ENCODE measurements at places on chromosomes 7 and 10.
A peak's percentile ranks its signal among the peaks of the same experiment; 100 is the strongest.

- no peak for DNase-seq
Measured at GRCh38 chr7:27124096-27124901, 6.3 kb downstream of the HOXA4 start.

DNA sequence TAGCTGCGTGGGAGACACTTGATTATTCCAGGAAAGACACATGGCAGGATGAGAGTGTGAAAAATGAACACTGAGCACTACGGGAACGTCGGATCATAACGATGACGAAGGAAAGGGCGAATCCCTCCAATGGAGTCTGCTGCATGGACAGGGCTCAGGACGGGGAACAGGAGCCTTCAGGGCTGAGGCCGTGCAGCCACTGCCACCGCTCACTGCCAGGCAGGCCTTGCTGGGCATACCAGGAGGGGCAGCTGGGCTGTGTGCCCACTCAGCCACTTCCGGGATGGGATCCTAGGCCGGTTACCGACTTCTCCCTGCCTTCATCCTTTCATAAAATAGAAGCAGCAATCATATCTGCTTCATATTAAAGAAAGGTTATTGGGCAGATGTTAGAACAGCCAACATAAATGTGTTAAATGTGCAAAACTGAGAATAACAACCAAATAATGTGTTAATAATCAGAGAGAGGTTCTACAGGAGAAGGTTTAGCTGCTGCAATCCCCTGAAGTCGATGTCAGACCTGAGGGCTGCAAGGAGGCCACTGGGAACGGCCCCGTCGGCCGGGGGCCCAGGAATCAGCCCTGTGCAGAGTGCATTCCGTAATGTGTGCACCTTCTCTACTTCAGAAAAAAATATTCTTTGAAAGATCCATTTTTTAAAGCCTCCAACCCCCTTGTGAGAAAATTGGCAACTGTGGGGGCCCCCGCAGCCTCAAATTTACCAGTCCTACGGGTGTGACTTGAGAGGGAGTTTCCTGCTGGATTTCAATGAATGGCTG, 63.6 kb downstream of the ADARB2 start:
- no peak for DNase-seq

- peak; percentile 3 for DNase-seq
Measured at GRCh38 chr10:60130130-60130579, 223.8 kb upstream of the CCDC6 start.

DNA sequence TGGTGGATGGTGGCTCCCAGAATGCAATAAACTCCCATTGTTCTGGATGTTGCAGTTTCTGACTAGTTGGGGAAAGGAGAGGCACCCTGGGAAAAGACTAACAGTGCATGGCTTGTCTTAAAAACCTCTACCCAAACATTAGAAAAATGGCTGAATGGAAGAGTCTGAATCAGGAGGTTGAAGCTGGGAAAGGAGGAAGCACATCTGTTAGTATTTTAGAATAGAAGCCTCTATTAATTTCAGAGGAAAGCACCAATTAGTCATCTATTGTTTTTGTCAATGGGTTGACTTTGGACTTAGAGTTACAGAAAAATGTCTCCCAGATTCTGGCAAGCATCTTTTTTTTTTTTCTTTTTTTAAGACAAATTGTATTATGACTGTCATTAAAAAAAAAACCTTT, 56.1 kb upstream of the ELMO1 start:
- no peak for DNase-seq

DNA sequence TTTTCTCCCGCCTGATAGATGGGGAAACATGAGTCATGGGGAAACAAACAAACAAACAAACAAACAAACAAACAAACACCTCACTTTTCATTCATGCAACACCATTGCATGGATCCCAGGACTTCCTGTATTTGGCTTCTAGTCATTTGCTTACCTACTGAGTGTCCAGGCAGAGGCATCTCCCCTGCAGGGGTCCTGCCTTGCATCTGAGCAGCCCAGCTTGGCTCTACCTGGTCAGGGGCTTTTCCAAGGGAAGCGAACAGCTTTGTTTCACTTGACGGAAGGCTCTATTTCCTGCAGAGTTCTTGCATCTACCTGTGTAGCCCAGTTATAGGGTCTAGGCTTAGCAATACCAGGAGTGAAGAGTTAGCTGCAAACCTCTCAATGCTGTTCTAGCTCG, 374.2 kb downstream of the GATA3 start:
- no peak for DNase-seq

DNA sequence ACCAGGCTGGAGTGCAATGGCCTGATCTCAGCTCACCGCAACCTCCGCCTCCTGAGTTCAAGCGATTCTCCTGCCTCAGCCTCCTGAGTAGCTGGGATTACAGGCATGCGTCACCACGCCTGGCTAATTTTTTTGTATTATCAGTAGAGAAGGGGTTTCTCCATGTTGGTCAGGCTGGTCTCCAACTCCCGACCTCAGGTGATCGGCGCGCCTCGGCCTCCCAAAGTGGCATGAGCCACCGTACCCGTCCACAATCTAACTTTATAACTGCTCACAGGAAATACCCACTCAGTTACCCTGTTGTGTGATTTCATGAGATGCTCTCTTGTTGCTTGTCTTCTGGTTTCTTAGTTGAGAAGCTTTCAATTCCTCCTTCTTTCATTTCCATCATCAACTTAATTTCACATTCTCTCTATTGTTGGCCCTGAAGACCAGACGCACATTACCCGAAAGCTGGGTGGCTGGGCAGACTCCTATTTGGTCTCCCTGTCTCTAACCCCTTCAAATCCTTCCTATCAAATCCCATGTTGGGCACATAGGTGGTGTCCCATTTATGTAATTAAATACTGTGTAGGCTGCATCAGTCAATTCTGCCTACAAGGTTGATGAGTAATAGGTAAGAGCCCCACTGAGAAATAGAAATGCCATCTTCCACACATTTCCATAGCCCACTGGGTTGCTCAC, 1.1 kb upstream of the GSTO2 start:
- no peak for DNase-seq

GRCh38 chr10:60105295-60105695, 198.9 kb upstream of the CCDC6 start:
- no peak for DNase-seq

DNA sequence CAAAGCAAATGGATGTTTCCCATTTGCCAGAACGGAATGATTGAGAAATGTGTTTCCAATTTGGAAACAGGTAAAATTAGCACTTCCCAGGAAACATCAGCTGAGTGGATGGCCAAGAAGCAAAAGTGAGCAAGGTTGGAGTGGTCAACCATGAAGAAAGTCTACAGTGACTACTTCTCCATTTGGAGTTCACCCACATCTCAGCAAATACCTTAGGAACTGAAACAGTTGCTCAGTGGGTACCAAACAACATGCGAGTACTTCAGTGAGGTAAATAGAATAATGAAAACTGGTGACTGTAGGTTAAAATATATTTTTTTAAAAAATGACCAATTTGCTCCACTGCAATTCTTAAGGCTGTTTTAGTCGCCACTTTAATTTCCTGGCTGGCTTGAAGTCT, 57.7 kb downstream of the SLC16A9 start:
- no peak for DNase-seq

- peak; percentile 67 for DNase-seq
Measured at GRCh38 chr7:24440892-24441291, 132.4 kb upstream of the PALS2 start.

DNA sequence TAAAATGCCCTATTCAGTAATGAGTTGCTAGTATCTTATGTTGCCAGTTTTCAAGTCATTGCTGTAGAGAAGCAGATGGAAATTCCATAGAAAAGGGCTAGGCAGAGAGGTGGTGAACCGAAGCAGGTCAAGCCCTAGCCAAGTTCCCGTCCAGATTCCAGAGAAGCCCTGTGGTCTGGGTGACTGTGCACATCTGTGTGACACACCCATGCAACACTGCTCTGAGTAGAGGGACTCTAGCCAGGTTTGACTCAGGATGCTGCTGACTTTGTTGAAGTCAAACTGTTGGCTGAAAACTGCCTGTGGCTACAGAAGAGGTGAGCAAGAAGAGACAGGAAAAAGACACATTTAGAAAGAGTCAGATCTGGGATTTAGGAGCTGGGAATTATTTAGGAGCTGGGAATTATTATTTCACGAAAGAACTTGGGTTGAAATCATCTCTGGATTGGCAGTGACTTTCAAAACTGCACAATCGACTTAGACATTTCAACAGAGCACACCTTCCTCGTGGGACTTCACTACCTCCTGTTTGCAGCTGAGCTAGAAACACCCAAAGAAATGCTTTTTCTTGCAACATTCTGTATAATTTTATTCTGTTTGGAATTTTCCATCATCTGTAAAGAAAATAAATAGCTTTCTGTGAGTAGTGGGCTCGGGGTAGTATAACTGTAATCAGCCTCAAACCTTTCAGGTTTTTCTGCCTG, 149.1 kb upstream of the PRKCQ start:
- DNase-seq = no peak

GRCh38 chr7:957418-958220, 3.1 kb upstream of the ADAP1 start:
- DNase-seq = no peak

DNA sequence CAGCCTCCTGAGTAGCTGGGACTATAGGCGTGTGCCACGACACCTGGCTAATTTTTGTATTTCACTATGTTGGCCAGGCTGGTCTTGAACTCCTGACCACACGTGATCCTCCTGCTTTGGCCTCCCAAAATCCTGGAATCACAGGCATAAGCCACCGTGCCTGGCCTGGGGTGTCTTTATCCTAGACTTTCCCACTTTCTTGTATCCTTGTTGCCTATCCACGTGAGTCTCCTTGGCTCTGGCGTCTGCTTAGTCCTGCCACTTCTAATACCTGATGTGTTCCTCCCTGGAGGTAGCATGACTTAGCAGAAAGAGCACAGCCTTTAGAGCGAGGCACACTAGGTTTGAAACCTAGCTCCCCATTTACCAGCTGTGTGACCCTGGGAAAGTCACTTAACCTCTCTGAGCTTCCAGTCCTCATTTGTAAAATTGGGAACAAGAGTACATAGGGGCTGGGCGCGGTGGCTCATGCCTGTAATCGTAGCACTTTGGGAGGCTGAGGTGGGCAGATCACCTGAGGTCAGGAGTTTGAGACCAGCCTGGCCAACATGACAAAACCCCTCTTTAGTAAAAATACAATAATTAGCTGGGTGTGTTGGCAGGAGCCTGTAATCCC, 344.6 kb downstream of the TYW1 start:
- DNase-seq = no peak

DNA sequence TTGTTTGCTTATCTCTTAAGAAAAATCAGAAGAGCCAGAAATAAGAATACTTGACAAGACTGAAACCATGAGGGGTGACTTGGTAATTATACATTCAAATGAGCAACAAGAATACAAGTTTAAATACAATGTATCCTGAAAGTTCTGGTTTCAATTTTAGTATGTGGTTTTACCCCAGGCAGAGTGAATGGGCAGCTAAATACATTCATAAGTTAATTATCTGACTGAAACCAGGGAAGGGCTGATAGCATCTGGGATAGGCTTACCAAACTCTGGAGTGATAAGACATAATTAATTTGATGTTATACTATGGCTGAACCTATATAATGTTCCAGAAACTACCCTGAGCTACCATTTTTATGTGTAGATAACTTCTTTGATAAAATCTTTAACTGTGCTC, 252.2 kb upstream of the PLXNA4 start:
- DNase-seq = no peak

DNA sequence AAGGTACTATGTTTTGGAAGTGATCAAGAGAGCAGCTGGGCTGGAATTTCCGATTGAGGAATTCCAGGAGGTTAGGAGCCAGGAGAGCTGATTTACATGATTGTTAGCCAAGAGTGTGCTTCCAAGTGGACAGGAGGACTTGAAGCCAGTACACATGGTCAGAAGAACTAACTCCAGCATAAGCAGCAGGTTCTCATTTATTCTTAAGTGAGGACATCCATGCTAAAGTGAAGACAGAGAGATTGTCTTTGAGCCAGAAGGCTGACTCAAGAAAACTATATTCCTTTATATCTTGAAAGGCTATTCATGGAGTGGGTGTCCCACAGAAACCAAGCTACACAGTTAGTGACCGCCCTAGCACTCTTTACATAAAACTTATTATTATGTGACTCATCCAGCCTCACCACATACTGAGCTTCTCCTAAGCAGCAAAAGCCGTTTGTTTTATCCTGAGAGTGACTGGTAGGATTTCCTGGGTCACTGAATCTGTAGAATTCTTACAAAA, 56.7 kb upstream of the SEMA3A start:
- DNase-seq = no peak

DNA sequence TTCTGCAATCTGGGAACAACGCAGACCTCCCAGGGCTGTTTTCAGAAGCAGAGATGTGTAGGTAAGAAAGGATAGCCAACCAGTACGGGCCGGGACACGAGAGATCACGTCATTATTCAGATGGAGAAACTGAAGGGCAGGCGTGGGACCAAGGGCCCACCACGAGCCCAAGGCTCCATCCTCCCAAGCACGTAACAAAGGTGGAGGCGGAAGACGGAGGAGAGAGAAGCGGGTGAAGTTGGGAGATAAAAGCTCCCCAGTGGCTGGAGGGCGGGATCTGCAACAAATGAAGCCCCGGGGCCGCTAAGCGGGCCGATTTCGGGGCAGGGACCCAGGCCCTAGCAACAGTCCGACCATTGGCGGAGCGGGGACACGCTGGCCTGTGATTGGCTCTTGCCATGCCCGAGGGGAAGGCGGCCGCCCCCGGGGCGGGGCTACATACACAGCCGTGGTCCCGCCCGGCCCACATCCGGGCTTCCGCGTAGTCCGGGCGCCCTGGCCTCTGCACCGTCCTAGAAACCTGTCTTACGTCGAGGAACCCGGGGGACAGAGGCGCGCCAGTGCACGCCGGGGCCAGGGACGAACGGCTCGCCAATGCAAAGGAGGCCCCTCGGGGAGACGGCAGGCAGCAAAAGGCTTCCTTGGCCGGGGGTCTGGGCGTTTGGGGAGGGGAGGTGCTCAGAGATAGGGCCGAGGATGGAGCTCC, 15.5 kb downstream of the HSPB1 start:
- peak; percentile 98 for DNase-seq

DNA sequence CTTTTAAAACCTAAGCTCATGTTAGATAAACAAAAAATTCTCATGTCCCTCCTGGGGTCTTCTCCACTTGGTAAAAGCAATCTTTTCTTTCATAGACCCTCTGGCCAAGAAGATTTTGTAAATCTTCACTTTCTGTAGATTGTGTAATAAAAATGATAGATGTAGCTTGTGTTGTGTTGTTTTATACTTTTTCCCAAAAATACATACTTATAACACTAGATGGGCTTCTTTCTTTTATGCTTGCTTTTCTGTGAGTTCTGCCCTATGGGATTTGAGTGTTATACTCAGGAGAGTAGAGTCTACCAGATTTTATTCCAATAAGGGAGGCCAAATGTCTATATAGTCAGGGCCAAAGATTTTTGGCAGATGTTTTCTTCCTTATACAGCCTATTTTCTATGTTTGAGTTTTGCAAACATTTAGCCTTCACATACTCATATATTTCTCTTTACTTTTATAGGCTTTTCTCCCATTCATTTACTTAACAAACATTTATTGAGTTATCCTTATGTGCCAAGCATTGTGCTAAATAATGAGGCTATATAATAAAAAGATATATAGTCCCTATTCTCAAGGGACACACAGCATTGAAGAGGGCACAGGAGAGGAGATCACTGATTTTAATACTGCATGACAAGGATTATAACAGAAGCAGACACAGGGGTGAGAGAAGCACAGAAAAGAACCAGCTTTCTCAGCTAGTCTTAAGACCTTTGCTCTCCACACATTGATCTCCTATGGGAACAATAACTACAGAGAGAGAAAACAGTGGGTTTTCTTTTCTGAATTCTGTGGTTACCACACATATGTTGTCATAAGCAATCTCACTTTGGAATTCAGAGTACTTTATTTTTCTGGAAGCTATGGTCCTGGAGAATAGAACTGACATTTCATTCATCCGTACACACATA, 58.0 kb upstream of the PNLIP start:
- no peak for DNase-seq

- DNase-seq = no peak
Measured at GRCh38 chr10:124935946-124936345, 6.0 kb upstream of the ZRANB1 start.

GRCh38 chr10:53111529-53111928, 338.9 kb upstream of the MBL2 start:
- no peak for DNase-seq

Data from activated CD4-positive, alpha-beta T cell treated with anti-CD3 and anti-CD28 coated beads, Interleukin-2, Interleukin-4, amounts not matched to agents 100 ng/mL and 50 ng/mL, durations not matched to agents 16 hours and 8 hours (primary cell).